Fibroblast of the aortic adventitia (primary cell): ENCODE measurements at places on chromosomes 4 and X. TPM values are rescaled to one million over a fixed set of nuclear protein-coding genes. Genes with fewer than 3 reads are reported as not detected.
A peak's percentile ranks its signal among the peaks of the same experiment; 100 is the strongest.

DNA sequence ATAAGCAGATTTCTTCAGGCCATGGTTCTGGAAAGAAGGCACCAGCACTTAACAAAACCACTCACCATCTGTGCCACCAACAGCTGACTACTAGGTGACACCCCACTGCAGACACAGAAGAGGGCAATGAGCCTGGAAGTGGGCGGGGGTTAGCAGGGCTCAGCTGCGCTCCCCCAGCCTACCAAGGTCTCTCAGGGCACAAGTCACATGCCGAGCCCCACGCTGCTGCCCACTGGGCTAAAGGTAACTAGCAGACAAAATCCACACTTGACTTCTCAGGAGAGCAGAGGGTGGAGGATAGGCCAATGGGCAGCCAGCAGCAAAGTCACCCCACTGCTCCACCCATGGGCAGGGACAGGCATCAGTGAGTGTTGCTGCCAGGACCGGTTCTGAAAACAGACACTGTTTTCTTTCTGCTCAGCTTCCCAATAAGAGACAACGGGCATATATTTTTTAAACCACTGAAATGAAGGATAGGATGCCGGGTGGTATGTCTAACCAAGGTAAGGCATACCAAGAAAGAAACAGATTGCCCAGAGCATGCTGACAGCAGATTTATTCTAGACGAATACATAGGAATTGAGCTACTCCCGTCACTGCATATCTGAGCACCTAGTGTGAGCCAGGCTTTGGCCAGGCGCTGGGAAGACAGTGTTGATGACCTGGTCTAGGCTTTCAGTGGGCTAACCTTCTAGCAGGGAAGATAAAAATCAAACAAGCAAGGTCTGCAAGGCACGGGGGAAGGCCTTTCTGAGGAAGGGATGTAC is 20.1 kb downstream of the ACSL1 start:
- DNase-seq: no peak

TRIM75 gene
- not detected in 2 replicates for total RNA-seq

DNA sequence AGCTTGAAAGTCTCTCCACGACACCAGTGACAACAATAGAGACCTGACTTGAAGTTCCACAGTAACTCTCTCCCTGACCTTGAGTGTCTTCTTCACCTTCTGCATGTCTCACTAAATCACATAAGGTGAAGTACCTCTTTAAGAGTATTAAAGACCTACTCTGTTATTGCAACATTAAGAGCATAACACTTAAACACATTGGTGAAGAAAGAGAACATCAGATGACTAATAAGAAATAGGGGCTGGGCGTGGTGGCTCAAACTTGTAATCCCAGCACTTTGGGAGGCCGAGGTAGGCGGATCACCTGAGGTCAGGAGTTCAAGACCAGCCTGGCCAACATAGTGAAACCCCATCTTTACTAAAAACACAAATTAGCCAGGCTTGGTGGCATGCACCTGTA is 33.9 kb upstream of the MAPK10 start:
- no peak for DNase-seq

LONRF3 gene
- 1.5 TPM in 1 of 2 replicates, not detected in the other for total RNA-seq

DCAF8L1 gene
- not detected in 2 replicates for total RNA-seq

GRCh38 chrX:53686151-53686885 is at the start of gene HUWE1:
Gene HUWE1 (minus strand): TSS chrX:53686719. CDS start chrX:53654107, 32,612 bp downstream.
- peak; percentile 61 for DNase-seq

- DNase-seq: no peak
Observed at GRCh38 chr4:5125321-5125720, 74.0 kb downstream of the STK32B start.

GRCh38 chrX:40282946-40283660 is 185.3 kb upstream of the BCOR start:
- peak; percentile 85 for DNase-seq

DNA sequence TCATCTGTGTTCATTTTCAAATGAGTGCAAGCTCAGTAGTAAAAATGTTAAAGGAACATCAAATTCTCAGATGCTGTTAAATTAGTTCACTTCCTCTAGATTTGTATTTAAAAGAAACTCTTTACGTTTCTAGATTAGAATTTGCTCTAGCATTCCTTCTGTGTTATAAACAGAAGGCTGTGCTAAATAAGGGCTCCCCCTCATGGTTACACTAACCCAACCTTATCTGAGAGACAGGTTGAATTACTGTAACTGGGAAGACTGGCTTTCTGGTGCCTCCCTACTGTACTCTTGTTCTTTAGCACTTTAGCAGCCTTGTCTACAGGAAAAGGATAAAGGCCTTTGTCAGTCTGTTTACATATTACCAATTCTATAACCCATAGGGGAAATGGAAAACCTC is 56.8 kb downstream of the RXFP1 start:
- DNase-seq: peak; percentile 72

PNMA6F gene
- total RNA-seq: not detected in 2 replicates
